Caki2 (cell line): ENCODE measurements at places on chromosomes 7 and 10. TPM values are rescaled to one million over a fixed set of nuclear protein-coding genes. Genes with fewer than 3 reads are reported as not detected.

DNA sequence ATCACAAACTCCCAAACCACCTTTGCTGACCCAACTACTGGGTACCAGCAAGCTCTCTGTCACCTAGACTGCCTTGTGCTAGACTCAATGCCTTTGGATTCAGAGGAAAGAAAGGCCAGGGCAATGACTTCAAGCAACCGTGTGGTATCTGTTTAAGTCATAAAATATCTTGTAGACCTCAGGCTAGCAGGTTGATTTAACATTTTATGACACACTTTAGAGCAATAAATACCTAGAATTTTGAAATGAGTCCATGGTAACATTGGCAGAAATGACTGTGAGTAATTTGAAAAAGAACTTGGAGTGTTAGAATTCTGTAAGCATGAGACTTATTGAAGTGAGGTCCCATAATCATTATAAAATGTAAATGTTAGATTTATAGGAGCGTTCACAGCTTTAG, 87.2 kb downstream of the TWIST1 start:
- DNase-seq, result no peak

The DENND2A gene
- total RNA-seq, result 0.34 and 0.75 TPM in 2 replicates

DNA sequence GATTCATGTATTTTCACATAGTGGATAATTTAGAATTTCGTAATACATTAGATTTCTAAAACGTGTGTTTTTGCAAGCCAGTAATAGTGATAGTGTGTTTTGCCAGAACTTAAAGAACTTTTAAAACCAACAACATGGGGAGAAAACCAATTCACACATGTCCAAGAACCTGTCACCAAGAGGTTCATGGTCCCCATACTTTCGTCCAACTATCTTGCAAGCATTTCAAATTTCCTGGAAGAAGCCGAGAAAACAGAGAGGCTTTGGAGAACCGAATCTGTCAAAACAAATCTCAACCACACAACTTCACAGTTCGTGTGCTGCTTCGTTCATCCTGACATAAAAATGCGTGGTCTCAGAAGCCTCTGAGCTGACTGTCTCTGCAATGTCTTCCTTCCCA, 31.9 kb downstream of the GFRA1 start:
- no peak for DNase-seq

DNA sequence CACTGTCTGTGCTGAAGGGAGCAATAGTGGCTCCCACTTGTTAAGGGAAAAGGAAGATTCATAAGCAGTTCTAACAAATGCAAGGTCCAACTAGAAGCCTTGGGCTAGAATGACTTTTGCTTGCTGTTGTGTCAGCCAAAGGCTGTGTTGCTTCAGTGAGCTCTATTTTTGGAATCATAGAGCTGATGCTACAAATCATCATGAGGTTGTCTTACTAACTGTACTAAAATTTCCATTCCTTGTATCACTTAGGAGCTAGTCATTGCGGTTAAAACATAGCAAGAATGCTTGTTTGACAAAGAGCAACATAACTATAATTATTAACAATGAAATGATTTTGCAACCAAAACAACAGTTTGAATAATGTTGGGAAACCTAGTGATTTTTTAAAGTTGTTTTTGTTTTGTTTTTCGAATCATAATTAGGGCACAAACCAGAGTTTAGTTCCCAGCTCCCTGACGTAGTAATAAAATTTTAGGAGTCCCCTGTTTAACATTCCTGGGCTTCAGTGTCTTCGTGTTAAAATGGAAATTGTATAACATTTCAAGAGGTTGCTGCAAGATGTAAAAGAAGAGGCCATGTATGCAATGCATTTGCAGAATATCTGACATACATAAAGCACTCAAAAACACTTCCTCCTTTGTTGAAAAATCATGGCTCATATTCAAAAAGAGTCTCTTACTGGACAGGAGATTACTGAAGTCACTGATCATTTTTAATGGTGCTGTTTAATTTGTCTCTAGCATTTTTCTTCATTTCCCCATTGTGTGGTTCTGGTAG, 183.4 kb downstream of the MACC1 start:
- peak; percentile 18 for DNase-seq

DNA sequence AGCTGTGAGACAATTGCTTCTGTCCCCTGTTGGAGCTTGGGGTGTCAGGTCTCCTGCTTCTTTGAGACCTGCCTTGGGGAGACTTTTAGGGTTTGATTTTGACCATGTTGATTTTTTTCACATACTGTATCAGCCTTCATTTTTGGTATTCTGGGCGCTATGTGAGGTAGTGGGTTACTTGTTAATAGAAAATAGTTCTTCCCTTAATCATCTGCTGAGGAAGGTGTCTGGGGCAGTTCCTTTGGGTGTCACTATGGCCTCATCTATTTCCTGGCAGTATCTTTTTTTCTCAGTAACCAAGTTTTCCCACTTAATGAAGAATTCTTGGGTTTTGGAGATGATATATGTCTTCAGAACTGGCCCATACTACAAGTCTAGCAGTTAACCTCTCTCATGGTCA, 4.6 kb upstream of the NOLC1 start:
- no peak for DNase-seq

The OGDHL gene
- 4.1 and 13.9 TPM in 2 replicates for total RNA-seq

- DNase-seq, result no peak
Measured at GRCh38 chr10:106573106-106573505, 591.4 kb downstream of the SORCS1 start.

GRCh38 chr7:47361746-47362215, 220.1 kb downstream of the TNS3 start:
- peak; percentile 74 for DNase-seq

DNA sequence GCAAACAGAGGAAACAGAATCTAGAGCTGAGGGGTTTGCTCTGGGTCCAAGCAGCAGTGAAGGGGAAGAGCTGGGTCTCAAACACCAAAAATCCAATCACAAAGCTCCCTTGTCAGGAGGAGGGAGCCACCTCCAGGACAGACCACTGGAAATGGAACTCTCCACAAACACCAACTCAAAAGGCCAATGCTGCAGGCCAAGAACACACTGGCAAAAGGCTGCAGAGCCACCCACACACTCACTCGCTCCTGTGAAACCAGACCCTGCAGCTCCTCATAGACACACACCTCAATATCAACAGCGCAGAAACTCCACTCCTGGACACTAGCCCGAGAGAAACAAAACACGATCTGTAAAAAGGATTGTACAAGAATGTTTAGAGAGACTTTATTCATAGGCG, 213.5 kb downstream of the PTPRN2 start:
- DNase-seq, result no peak

DNA sequence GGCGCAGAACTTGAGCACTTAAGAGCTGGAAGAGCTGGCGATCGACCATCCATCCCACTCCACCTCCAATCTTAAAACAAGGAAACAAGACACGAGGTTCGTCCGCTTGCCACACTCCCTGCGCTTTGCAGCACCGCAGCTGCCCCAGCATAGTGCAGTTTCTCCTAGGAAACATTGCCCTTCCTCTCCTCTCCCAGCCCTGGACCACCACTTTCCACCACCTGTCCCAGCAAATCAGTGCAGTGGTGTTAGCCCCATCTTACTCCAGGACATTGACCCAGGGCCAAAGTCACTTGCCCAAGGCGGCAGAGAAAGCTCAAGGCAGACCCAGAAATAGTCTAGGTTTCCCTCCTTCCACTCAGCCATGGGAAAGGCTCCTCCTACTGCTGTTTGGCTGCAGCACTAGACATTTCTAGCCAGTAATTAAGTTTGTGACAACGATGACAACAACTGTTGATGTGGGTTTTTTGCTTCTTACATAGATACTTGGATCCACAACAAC, 1.5 kb upstream of the PARD3 start:
- no peak for DNase-seq

GRCh38 chr10:30080161-30080560, 20.8 kb upstream of the JCAD start:
- no peak for DNase-seq

DNA sequence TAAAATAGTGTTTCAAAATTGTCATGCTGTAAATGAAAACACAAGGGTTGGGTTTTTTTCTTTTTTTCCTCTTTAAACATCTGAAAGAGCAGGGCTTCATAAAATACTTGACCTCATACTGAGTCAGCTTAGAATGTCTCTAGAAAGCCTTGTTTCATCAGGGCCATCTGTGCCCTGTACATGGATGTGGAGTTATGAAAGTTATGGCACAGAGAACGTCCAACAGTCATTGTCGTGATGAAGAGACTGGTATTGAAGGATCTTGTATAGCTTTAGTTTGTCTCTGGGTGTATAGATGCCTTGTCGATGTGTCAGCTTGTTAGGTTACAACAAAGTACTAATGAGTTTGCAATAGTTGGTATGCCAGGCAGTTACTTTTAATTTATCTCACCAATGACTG, 127.3 kb downstream of the FAM204A start:
- DNase-seq, result no peak

The STOX1 gene
- total RNA-seq, result 0.68 TPM in 1 of 2 replicates, not detected in the other

The TNS3 gene
- 47.7 and 50.5 TPM in 2 replicates for total RNA-seq

The AKR1C8 gene
- 4.3 TPM in 1 of 2 replicates, not detected in the other for total RNA-seq

- peak; percentile 1 for DNase-seq
Measured at GRCh38 chr10:18400201-18400905, 251.0 kb downstream of the NSUN6 start.

DNA sequence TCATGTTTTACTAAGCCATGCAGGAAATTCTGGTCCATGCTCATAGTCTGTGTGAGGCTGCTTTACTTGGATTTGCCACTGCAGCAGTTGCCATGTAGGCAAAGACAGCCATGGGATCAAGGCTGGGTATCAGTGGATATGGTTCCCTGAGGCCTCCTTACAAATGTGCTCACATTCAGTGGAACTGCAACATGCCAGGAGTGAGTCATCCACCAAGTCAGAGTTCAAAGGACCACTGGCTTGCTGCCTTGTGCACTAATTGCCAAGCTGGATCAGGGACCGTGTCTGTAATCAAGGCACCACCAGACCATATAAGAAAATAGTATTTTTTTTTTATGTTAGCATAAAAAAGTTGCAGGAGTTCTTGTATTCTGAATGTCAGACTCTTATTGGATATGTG, 101.0 kb downstream of the CDCA7L start:
- peak; percentile 5 for DNase-seq
